ENCODE measurements at places on chromosomes 1 and 21.

DNA sequence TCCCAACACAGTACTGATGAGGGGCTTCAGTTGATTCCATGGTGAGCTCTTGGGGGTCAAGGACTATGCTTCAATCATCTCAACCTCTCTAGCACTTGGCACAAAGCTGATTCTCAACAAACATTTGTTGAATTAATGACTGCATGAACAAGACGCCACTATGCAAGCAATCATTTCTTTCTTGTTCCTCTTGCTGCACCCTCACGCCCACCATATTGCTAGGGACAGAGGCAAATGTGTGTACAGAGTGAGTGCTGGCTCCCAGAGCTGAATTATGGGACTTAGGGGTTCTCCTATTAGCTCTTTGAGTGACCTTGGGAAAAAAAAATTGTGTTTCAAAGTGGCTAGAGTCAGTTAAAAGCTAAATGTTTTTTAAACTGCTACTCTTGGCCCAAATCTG is 2.5 kb downstream of the ADAR start:
- no peak for DNase-seq

DNA sequence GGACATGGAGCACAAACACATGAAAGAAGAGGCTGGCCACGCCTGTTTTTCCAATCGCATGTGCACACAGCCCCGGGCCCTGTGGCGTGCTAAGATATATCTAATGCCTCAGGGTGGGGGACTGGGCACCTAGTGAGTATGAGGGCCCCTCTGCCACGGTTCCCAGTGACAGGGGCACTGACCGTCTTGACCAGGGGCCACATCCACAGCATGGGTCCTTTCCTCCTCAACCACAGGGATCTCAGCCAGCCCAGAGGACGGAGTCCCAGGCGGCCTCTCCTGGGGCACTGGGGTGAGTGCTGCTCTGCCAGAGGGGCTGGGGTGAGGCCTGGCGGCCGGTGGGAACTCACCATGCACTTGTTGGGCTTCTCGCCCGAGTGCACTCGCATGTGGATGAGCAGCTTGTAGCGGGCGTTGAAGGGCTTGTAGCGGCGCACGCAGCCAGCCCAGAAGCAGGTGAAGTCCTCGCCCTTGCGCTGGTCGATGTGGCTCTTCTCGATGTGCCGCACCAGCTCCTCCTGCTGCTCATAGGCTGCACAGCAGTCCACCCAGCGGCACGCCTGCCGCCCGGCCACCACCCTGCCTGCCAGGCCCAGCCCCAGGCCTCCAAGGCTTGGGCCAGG is 134.7 kb downstream of the DMRTB1 start:
- DNase-seq, result no peak

DNA sequence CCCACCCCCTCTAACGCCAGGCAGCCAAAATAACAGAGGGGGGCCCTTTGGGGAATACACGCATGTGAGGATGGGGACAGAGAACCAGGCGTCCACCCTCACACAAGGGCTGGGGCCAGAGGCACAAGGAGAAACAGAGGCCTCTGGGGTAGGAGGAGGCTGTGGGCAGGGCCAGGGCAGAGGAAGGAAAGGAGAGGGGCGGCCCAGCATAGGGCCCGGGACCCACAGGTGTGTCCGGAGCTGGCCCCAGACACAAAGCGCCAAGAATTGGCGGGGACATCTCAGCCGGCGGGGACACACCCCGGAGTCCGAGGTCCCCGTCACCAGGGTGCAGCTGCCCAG is 6.7 kb downstream of the PLEKHG5 start:
- DNase-seq, result no peak

DNA sequence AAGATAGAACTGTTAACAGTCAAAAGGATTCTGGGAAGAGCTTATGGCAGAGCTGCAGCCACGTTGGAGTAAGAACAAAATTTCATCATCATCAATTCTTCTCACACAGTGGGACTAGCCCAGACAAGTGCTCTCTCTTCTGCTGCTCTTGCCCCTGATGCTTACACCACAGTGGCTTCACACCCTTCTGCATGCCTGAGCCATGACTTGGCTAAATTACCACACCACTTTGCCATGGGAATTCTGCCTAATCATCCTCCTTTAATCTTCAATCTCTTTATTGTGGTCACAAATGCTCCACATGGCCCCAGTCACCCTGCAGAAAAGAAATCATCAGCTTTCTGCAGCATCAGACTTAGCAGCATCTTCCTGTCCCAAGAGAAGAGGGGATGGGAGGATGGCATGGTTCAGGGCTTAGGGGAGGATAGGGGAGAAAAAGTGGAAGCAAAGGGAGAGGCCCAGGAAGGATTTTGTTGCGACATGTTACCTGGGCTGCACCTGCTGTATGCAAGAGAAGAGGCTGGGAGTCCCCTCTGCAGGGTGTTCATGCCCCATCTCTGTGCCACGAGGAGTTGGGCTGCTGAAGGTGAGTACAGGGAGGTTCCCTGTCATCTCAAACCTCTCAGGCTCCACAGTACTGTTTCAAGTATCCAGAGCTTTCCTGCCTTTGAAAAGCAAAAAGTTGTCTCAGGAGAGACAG is 9.0 kb upstream of the RPTN start:
- DNase-seq, result no peak

DNA sequence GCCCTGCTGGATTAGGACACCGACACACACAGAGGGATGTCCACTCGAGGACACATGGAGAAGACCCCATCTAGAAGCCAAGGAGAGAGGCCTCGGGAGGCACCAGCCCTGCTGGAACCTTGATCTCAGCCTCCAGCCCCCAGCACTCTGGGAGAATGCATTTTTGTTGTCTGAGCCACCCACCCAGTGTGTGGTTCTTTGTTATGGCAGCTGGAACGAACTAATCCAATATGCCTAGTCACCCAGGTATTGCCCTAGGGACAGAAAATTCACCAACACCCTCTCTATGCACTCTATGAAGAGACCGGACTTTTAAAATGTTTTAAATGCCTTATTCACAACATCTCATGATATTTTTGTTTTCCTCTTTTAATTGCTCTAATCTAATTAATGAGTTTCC is 117.4 kb downstream of the CRYAA start:
- no peak for DNase-seq

- no peak for DNase-seq
These were observed 17.9 kb downstream of the CSRP1 start for GRCh38 chr1:201488830-201489589.

DNA sequence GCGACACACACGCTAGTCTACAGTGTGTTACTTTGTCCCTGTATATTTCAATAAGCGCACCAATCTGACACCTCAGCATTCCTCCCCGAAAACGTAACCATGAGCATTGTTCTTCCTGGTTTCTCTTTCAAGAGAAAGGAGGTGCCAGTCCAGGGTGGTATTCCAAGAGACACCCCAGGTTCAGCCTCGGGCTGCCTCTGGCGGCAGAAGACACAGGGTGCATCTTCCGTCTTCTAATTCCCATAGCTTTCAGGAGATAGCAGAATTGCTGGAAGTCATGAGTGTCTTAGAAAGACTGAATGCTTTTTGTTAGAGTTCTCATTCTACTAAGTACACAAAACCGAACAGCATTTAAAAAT is 15.9 kb upstream of the RGS8 start:
- DNase-seq, result no peak

GRCh38 chr1:163178628-163179027 is 24.1 kb downstream of the RGS5 start:
- no peak for DNase-seq

DNA sequence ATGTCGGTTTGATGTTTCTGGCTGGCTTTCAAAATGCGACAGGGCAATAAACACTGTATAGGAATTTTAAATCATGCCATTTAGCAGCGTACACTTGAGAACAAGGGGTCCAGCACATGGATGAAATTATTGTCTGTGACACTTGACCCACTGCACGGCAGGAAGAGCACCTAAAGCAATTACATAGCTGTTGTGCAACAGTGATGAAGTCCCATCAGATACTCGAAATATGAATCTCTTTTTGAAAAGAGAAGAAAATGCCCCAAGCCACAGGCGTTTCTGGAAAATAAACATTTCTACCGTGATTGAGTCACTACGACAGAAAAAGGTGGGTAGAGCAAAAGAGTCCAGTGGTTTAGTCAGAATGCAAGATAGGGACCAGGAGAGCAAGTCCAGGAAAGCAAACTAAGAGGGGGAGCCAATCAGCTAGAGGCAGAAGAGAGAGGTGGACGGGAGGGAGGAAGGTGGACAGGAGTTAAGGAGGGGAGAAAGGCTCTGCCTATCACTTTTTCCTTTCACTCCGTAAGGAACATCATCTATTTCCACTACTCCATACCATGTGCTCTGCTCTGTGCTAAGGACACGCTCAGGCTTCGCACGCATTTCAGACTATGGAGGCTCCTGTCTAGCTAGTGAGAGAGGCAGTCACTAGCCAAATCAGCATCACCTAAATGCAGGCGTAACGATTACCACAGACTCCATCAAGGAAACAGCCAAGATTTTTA is 6.4 kb downstream of the DSCAM start:
- no peak for DNase-seq

DNA sequence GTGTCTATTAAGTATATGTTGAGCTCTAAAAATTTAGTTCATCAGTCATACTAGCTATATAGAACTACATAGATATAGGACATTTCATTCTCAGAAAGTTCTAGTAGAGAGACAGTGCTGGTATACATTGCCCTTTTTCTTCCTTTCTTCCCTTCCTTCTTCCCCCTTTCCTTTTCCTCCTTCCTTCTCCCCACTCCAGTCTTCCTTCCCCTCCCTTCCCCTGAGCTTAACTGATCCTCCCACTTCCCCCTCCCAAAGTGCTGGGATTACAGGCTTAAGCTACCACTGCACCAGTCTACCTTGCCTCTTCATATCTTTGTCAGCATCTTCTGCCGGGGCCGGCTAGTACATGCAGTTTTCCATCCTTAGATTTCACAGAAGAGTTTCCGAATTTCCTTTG is 12.1 kb downstream of the THRAP3 start:
- no peak for DNase-seq

DNA sequence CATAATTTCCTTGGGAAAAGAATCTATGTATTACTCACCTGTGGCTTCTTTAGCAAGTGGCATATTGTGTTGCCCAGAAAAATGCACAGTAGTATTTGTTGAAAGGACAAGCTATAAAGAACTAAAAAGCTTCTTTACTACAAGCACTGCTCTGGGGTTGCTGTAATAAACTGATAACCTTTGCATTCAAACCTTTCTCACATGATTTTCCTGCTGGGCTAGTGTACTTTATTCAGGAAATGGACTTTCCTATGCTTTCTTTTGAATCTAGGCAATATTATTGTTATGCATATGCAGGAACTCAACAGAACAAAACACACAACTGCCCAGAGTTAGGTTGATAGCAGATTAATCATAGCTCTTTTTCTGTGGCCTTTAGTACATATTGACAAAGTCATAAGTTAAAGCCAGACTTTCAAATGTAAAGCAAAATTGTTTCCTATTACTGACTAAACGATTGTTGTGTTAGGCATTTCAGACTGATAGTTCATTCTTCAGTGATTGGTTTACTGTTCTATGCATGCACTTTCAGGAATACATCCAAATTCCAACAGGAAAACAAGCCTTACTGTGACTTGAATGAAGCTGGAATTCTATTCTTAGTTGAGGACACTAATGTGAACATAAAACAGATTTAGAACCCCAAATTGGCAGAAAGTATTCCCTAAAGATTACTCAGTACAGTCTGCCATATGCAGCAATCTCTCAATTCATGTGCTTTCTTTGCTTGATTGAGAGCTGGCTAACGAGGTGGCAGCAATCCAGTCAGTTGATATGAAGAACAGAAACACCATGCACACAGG is 564.3 kb upstream of the NEGR1 start:
- DNase-seq, result no peak

DNA sequence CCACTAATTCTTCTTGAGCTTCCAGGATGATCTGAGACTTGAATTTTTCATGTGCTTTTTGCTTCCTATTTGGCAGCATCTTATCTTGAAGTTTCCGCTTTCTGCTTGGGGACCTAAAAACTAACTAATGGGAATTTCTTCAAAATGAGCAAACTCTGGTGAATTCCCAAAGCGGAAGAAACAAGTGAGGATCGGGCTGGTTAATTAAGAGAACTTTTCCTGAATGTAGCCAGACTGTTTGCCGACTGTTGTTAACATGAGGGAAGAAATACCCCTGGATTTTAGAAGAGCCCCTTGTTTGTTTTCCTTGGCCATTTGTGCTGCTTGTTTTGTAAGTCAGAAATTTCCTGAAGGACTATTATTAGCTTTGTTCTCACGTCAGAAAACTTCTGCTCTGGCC is 6.1 kb upstream of the SELE start:
- no peak for DNase-seq

DNA sequence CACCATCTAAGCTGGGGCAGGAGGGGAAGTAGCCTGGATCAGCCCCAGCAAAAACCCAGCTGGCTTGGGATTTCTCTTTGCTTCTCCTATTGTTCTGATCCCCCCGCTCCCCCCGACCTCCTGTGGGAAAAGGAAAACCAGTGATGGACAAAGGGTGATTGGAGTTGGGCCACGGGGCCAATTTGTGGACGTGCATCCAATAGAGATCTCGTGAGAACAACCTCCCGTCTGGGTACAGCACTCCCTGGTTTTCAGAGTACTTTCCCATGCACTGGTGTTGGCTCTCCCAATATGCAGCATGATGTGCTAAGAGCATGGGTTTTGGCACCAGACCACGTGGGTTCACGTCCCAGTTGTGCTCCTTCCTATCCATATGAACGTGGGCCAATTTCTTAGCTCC is 9.0 kb downstream of the BLACAT1 start:
- DNase-seq, result no peak

DNA sequence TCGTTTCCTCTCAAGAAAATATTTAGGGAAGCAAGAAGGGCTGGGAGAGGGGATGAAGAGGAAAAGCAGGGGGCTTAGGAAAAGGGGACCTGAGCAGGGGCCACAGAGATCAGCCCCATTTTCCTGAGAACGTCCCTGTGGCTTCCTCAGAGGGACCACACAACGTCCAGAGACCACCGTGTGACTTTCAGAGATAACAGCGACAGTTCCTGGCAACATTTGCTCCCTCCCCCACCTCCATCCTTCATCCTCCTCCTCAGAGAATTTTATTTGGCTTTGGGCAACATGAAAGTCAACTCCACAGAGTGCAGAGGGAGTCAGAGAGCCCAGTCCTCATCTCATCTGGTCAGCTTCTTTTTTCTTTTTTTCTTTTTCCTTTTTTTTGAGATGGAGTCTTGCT is 50.9 kb downstream of the RUNX1 start:
- no peak for DNase-seq

DNA sequence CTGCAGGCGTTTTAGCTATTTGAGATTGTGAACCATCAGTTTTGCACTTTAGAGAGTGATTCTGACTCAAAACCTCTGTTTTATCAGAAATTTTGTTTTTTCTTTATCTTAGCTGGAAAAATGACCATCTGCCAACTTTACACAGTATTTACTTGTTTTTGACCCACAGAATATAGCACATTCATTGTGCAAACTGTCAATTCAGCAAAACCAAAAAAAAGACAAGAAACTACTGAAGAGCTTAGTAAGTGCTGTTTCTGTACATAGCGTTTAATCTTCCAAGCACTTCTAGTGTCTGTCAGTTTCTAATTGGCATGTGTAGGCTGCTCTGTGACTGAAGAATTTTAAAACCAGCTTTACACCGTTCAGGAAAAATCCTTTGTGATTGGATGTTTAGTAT is 76.0 kb upstream of the VANGL1 start:
- no peak for DNase-seq

All from frontal cortex (tissue), 4 donors.